ENCODE measurements at places on chromosomes 13 and 19.

DNA sequence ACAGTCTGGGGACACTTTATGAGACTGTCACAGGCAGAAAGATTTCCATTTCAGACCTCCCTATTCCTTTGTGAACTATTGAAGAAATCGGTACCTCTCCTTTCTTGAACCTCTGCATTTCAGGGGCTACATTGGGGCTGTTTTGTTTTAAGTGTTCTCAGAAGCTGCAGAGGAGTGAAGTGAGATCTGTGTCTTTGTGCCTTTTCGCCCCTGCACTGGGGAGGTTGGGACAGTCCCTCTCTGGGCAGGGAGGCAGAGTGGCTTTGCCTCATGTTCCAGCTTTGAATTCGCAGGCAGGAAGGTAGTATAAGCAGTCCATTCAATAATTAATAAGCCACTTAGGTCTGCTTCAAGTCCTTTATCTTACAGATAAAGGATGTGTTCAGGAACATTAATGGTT is 9.5 kb upstream of the AMER2 start:
- DNase-seq, result no peak

DNA sequence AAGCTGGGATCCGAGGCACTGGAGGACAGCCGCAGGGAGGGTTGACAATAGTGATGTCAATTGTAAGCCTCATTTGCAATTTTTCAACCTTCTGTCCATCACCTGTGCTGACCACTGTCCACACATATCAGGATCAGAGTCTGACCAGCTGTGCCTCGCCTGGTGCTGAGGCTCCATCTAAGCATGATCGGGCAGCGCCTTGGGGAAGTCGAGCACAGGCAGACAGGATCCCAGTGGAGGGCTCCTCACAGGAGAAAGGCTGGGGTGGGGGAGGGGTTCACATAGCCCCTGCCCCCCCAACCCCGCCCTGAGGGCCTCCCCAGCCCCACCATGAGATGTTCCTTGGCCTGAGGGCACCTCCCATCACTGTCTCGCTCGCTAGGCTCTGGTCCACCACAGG is 60.3 kb downstream of the RAB20 start:
- no peak for DNase-seq

- no peak for DNase-seq
Measured at GRCh38 chr19:3151563-3152418, 16.0 kb downstream of the GNA15 start.

DNA sequence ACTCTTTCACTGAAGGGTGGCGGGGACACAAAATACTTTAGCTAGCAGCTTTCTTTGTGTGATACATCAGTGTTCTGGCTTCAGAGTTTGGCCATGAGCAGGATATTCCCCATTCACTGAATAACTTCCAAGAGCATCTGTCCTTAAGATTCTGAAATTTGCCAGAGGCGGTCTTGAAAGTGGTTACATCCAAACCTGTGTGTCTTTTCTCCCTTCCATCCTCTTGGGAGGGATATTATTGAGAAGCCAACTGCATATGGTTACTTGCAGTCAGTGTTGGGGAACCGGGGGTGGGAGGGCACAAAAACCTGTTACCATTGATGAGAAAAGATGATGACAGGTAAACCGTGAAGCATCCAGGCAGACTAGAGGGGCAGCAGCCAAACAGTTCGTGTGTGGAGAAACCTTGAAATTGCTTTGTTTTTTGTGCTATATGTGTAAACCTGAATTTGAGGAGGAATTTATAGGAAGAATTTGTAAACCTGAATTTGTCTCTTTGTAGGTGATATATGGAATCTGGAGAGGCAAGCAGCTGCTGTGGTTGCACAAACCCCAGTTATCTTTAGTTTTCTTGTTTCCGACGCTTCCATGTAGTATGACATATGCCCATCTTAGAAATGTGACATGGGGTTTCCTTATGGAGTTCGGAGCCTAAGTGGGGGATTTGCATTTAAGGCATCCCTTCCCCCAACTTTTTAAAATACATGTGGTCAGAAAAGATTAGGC is 104.8 kb downstream of the WDFY2 start:
- no peak for DNase-seq

DNA sequence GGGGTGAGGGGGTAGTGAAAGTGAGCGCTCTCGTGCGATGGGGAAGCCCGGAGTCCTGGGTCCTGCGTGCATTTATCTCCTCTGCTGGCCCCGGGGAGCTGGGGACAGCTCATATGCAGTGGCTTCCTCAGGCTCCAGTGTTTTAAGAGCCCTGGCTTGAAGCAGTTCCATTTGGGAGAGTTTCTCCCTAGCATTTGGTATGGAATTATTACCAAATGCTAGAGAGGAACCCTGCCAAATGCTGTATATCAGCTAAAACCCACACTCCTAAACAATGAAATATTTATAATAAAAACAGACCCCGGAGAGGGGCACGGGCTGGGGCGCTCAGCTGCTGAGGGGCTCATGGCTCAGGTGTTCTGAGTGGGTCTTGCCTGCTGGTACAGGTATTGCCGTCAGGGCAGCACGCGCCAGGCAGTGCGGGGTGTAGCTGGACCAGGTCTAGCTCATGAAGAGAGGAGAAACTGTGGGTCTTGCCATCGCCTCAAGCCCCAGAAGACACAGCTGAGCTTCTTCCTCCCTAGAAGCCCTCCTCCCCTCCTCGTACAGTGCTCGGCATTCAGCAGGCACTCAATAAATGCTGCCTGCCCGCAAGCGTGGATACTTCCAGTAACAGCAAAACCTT is 163.6 kb upstream of the ZNF536 start:
- DNase-seq, result no peak

All from stimulated activated CD4-positive, alpha-beta T cell treated with anti-CD3 and anti-CD28 coated beads, Interleukin-2, amount 100 ng/mL, for 48 hours (primary cell).